Urothelium cell line (cell line): ENCODE measurements at places on chromosomes 2 and 18.

DNA sequence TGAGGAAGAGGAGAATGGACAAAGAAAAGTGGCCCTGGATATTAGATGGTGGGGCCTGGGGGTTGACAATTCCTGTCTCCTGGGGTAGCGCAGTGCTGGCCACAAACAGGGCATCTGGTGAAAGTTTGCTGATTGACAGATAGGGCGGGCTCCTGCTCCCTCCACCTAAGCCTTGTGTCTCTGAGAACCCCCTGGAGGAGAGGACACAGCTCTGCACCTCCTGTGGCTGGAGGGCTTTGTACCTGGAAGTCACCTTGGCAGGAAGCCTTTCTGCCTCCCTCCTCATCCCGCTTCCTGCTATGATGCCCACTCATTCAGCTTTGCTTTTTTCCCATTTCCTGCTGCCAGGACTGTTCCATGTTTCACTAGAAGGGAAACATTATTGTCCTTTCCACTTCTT lies 72.4 kb downstream of the RHOB start:
- DNase-seq: no peak

DNA sequence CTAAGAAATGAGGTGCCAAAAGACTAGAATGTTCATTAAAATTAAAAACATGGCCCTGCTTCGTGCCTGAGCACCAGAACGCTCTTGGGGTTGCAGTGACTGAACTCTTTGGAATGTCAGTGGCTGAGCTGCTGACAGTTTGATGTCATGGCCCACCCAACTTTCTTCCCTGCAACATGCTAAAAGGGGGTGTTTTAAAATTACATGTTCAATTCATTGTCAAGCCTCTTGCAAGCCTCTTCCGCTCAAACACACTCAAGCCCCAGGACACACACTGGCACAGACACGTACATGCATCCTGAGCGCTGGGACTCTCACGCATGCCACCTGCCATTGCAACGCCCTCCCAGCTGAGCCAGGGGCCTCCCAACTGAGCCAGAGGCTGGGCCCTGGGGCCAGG lies 12.6 kb downstream of the RUFY4 start:
- peak; percentile 68 for DNase-seq

DNA sequence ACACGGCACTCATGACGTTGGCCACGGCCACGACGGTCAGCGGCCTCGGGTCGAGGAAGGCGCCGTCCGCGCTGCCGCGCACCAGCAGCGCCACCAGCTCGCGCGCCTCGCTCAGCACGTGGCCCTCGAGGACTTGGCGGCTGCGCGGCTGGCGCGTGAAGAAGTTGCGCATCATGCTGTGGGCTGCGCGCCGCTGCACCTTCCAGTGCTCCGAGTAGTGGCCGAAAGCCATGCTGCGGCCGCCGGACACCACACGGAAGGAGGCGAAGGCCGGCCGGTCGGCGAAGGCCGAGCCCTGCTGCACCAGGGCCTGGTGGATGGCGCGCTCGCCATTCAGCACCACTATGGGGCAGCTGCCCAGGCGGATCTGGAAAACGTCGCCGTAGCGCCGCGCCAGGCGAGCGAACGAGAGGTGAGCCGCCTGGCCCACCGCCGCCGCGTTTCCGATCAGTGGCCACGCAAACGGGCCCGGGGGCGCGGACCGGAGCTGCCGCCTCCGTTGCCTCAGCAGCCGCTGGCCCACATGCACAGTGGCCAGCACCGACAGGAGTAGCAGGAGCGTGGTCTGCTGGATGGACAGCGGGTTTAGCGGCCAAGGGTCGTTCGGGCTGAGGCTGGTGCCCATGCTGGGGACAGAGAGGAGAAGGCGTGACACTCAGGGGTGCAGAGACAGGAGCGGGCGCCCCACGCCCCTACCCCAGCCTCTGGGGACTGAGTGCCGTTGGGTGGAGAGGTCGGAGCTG lies 1.0 kb downstream of the CYP1B1 start:
- no peak for DNase-seq

DNA sequence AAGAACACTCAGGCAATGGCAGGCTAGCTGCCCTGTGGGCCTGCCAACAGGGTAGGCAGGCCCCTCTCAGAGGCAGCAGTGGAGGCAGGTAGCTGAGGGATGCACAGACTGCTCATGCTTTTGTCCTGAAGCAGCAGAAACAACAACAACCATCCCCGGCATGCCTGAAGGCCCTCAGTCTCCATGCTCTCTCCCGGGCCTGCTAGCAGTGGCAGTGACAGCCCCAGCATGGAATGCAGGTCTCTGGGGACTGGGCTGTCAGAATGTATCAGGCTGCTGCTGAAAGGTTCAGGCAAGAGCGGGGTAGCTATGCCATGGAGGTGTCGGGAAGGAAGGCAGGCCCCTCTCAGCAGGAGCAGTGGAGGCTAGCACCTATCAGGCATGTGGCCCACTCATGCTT lies 209.8 kb downstream of the KCNJ3 start:
- no peak for DNase-seq

GRCh38 chr2:46540496-46541331 lies 61.3 kb downstream of the TMEM247 start:
- DNase-seq: peak; percentile 69

DNA sequence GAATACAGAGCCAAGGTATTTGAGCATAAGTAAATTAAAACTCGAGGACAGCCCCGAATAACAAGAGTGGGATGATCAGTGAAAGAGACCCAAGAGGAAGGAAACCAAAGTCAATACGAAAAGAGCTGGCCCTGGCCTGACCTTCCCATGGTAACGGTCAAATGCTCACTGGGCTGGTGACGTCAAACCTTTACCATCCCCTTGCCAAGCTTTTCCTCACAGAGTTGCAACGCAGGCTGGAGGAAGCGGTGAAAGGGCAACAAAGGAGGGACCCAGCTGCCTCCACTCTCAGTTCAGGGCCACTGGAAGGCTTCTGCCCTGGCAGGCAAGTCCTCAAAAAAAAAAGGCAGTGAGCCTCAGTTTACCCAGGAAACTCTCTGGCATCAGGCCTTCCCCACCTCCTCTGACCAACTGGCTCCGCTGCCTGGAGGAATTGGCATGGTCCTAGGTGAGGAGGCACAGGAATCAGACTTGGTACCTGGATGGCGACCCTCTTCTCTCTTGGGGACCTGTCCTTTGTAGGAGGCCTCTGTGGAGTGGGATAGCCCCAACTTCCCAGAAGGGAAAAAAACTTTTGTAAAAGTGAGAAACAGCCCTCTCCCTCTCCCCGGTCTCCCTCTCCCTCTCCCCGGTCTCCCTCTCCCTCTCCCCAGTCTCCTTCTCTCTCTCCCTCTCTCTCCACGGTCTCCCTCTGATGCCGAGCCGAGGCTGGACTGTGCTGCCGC lies 212.4 kb downstream of the ANAPC1 start:
- no peak for DNase-seq
